ENCODE measurements at places on chromosomes 4 and X. TPM values are rescaled to one million over a fixed set of nuclear protein-coding genes. Genes with fewer than 3 reads are reported as not detected.

- no peak for DNase-seq
These were observed 175.2 kb upstream of the CPEB2 start for GRCh38 chr4:14827111-14827510.

GRCh38 chr4:10023806-10024205 is 2.5 kb upstream of the SLC2A9 start:
- DNase-seq = no peak

GRCh38 chr4:148827781-148828180 is 385.6 kb upstream of the NR3C2 start:
- DNase-seq = no peak

GRCh38 chrX:41288641-41289040 is 45.3 kb upstream of the DDX3X start:
- no peak for DNase-seq

- DNase-seq = no peak
These were observed 286.3 kb downstream of the PDHA2 start for GRCh38 chr4:96126227-96126626.

- no peak for DNase-seq
These were observed 59.3 kb upstream of the RPL34 start for GRCh38 chr4:108561116-108561515.

DNA sequence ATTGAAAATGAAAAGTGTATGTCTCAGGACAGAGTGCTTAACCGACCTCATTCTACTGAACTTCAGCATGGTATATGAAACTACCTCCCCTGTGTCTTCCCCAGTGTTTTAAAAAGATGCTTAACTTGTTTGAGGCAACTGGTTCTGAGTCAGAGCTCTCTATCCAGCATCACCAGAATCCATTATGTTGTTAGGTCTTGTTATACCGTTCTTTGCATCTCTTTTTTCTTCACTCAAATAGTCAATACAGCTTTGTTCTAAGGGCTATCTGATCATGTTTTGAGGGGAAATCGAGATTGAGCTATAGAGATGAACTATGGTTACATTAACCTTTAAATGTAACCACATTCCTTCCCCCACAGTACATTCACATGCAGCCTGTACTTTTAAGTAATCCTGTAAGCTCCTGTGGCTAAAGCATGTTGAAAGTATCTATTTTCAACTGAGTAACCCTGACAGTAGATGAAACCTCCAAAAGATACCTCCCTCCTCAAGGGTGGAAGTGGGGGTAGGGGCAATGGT is 514.4 kb downstream of the RPA4 start:
- no peak for DNase-seq

- DNase-seq = peak; percentile 50
These were observed at the start of gene SLC2A9 for GRCh38 chr4:10020871-10021652. SLC2A9 (minus strand) TSS chr4:10021497; CDS start chr4:10021429, 68 bp downstream.

GRCh38 chrX:1748408-1748807 is 133.5 kb downstream of the ASMT start:
- DNase-seq = no peak

GRCh38 chr4:121070696-121071639 is 1.4 kb downstream of the NDNF start:
- DNase-seq = peak; percentile 34

GRCh38 chr4:82423245-82424054 is 6.8 kb downstream of the HNRNPDL start:
- no peak for DNase-seq

DNA sequence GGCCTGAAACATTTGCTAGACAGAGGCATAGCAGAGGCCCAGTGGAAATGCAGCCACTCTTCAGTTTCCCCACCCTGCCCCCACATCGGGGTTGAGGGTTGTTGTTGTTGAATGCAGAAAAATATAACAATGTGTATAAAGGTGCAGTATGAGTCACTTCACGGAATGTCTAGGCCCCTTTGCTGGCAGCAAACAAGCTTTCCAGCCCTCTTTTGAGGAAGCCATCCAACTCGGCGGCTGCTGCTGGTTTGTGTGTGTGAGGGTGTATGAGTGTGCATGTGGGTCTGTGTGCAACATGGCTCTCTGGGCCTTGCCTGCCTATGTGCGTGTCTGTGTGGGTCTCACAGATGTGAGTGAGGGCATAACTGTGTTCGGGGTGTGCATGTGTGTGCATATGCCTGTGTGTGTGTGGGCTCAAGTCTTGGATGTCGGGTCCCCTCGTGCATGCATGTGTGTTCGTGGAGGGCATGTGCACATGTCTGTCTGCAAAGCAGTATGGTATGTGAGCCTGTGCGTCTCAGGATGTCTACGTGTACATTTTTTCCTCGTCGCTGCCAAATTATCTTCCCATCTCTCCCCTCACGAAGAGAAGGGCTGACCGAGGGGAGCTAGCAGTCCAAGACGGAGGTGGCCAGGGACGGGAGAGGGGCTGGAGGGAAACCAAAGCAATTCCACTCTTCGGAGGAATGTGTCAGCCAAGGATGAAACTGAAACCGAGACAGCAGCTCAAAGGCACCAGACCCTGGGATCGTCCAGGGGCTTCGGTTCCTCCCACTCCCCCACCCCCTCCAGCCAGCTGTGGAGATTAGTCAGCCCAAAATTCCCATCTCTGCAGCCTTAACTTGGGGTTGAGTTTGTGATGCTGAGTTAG is 8.4 kb upstream of the ELF4 start:
- peak; percentile 82 for DNase-seq

- peak; percentile 44 for DNase-seq
These were observed 608 bp downstream of the RAPGEF2 start for GRCh38 chr4:159103384-159103990.

- DNase-seq = no peak
These were observed 93.6 kb upstream of the FTHL17 start for GRCh38 chrX:31165241-31166035.

GRCh38 chrX:129525896-129526295 is 2.6 kb upstream of the SMARCA1 start:
- no peak for DNase-seq

- DNase-seq = no peak
These were observed 11.5 kb upstream of the HMGB2 start for GRCh38 chr4:173345648-173346047.

GRCh38 chr4:147794787-147795413 is 63.0 kb downstream of the ARHGAP10 start:
- no peak for DNase-seq

DNA sequence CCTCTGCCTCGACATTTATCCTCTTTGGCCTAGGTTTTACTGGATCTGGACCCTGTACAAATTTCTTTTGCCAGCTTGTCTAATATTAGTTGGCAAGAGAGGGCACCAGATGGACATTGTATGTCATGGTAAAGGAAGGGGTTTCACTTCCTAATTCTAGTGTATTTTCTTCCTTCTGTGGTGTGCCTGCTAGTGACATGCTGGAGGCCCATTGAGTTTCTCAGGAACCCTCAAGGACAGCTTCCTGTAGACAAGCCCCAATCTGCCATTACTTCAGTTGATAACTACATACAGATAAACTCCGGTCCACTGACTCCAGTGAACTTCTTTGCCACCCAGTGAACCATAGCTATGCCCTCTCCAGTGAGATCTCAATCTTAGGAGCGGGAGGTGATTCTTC is 116.9 kb downstream of the STPG2 start:
- no peak for DNase-seq

DNA sequence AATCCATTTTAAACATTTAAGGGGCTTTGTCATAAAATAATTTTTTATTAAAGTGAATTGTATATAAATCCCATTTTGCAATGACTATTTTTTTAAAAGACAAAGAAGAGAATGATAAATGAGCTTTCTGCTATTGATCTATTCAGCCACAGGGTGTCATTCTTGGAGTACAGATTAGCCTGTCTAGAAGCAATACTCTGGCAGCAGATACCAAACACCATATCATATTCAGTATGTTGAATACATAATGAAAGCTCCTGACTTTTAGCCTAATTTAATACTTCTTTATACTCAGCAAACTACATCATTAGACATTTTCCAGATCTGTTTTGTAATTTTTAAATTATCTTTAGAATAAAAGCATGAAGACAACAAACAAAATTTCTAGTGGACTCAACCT is 496.3 kb downstream of the PDGFC start:
- peak; percentile 48 for DNase-seq

Gene ZMAT1
- 1.3 TPM for total RNA-seq

Gene NR3C2
- 9.9 TPM for total RNA-seq

Gene MAGEA6
- not detected for total RNA-seq

Gene PDGFC
- total RNA-seq = 47.3 TPM

Gene NEIL3
- total RNA-seq = 2.4 TPM

Gene FAM47C
- not detected for total RNA-seq

Gene ADH7
- not detected for total RNA-seq

Gene NOX1
- not detected for total RNA-seq

Gene SOX3
- not detected for total RNA-seq

Gene PDK3
- 8.6 TPM for total RNA-seq

Gene IBSP
- not detected for total RNA-seq

Gene FDCSP
- total RNA-seq = not detected

Gene CSAG1
- not detected for total RNA-seq

Gene SATL1
- not detected for total RNA-seq

Gene RTL9
- not detected for total RNA-seq

Gene CRMP1
- total RNA-seq = 0.37 TPM

Gene DSPP
- total RNA-seq = not detected

Gene SPIN4
- 8.8 TPM for total RNA-seq

Gene DCAF4L1
- total RNA-seq = 0.17 TPM

Gene HSFX3
- total RNA-seq = not detected

Gene VEGFC
- total RNA-seq = 10.8 TPM

All from dermis blood vessel endothelial cell (primary cell).